ENCODE measurements at places on chromosomes 3 and 15. TPM values are rescaled to one million over a fixed set of nuclear protein-coding genes. Genes with fewer than 3 reads are reported as not detected.

DNA sequence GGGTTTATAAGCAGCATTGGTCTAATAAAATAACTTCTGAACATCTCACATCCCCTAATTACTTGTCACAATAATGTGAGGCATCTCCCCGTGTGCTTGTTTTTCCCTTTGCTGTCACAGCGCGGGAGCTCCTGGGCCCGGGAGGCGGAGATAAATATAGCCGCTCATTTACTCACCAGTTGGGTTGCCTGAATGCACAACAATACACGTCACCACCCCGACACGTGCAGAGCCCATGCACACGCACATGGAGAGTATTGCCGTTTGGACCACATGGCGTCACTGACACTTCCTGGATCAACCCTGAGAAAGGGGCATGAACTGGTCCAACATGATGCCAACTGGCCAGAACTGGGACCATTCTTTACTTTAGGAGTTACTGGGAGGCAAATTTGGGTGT is 76.2 kb downstream of the MRPL46 start:
- no peak for DNase-seq

GRCh38 chr15:66291816-66292570 is 1.4 kb upstream of the DIS3L start:
- DNase-seq = no peak

- DNase-seq = no peak
These were observed 342.6 kb downstream of the NSUN3 start for GRCh38 chr3:94405258-94406035.

GRCh38 chr15:40722934-40723333 is 28.0 kb downstream of the RAD51 start:
- no peak for DNase-seq

DNA sequence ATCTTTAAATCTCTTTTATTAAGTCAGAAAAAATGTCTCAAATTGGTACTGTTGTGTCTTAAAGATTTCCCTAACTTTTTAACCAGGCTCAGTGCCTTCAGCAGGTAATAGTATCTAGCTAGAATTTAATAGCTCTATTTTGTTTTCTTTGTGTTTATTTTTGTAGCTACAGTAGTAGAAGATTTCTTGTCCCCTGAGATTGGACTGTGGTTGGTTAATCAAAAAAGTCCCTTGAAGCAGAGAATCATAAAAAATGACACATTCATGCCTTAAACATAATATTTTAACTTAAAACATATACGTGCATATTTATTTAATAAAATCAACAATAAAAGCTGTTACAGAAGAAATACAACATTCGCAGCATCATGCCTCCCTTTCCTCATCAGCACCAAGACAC is 102.8 kb downstream of the EEFSEC start:
- DNase-seq = no peak

- no peak for DNase-seq
These were observed 43.6 kb downstream of the SENP2 start for GRCh38 chr3:185629554-185630181.

GRCh38 chr15:78048628-78048920 is 28.9 kb downstream of the TBC1D2B start:
- DNase-seq = no peak

GRCh38 chr3:185807445-185808068 is 17.3 kb downstream of the IGF2BP2 start:
- no peak for DNase-seq

GRCh38 chr15:62291262-62291661 is 126.2 kb upstream of the C2CD4B start:
- DNase-seq = no peak

DNA sequence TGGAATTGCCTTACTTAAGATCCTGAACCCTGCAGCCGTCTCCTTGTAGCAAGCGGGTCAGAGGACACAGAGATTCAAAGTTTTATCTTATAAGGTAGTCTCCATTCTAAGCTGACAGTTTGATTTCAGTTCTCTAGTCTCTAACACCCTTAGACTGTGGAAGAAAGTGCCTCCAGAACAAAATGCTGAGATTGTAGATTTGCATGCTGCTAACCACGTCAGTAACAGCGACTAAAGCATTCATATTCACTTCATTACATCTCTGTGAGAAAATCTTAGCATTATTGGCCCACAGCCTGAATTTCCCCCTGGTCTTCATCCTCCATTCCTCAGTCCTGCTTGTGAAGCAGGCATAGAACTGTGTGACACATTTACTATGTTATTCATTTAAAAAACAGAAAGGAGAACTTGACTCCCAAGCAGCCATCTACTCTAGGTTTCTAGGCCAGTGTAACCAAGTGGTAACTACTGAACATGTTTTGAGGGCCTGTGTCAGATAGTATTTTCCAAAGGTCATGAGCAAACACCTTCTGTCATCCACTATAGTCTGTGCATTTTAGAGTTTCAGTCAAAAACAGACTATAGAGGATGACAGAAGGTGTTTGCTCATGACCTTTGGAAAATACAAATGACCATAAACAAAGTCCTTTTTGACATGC is 27.4 kb downstream of the ARIH2 start:
- no peak for DNase-seq

- peak; percentile 7 for DNase-seq
These were observed 88.7 kb downstream of the GABRG3 start for GRCh38 chr15:27059610-27060202.

DNA sequence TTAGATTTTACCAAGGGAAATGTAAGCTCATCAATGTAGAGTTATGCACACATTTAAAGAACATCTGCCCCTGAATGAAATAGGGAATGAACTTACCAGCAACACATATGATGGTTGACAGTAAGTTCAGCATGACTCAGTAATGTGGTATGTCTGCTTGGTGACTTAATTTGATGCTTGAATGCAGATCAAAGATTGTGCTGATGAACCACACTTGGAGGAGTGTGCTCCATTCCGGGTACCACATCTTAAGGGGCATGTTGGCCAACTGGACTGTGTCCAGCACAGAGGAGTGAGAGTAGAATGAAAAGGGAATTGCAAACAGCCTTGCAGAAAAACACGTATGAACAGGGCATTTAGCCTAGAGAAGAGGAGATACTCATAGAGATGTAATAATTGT is 171.0 kb upstream of the RARB start:
- peak; percentile 50 for DNase-seq

DNA sequence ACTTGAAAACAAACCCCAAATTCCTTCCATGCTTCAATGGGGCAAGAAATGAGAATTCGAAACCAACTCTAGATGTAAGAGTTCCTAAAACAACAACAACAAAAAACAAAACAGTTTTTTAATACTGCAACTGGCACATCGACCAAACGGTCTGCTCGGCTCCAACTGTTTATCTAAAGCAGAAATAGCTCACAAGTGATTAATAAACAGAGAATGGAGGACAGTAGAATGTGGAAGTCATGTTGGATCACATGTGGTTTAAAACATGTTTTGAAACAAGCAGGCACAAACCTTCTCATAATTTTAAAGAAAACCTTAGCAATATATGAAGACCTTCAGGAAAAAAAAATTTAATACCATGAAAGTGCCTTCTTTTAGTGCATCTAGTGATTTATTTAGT is 55.1 kb downstream of the SETMAR start:
- DNase-seq = no peak

- no peak for DNase-seq
These were observed 277.4 kb downstream of the PLCL2 start for GRCh38 chr3:17162116-17162515.

Gene FRMD4B
- 49.7 TPM for total RNA-seq

Gene CYP1A2
- total RNA-seq = 0.10 TPM

Gene NR2E3
- total RNA-seq = 0.79 TPM

Gene DISP2
- 0.79 TPM for total RNA-seq

Gene LRRFIP2
- 64.4 TPM for total RNA-seq

Gene GOLGA6B
- 0.10 TPM for total RNA-seq

Gene RPLP1
- total RNA-seq = 142 TPM

Gene CHRM5
- total RNA-seq = not detected

Gene C3orf70
- 6.5 TPM for total RNA-seq

Gene BSN
- total RNA-seq = 0.39 TPM

Gene PCLAF
- 21.2 TPM for total RNA-seq

Gene SI
- not detected for total RNA-seq
